ENCODE measurements at places on chromosomes 13 and 19.

DNA sequence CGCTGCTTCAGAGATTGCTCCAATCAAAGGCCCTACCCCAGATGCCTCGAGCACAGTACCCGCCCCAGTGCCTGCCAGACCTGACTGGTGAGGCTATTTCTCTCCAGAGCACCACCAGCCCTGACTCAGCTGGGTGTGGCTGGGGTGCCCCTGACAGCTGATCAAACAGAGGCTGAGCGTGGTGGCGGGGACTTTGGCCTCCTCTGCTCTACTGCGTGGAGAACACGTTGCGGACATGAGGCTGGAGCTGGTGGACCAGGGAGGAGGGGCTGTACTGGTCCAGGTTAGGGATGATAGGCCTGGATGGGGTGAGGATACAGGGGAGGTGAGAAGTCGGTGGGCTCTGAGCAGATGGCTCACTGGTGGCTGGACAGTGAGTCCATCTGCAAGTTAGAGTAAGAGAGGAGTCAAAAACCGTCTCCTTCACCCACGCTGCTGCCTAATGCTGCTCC lies 3.5 kb upstream of the DOCK6 start:
- DNase-seq, result no peak

- DNase-seq, result no peak
Observed at GRCh38 chr13:20787180-20787579, 13.4 kb upstream of the EEF1AKMT1 start.

- no peak for DNase-seq
Observed at GRCh38 chr19:28456708-28457320, 756.1 kb downstream of the UQCRFS1 start.

GRCh38 chr13:28358708-28359107 lies 136.2 kb downstream of the FLT1 start:
- no peak for DNase-seq

- no peak for DNase-seq
Observed at GRCh38 chr13:91329733-91330132, 17.8 kb upstream of the MIR17HG start.

- DNase-seq, result no peak
Observed at GRCh38 chr19:52258426-52258825, 11.0 kb upstream of the ZNF766 start.

- DNase-seq, result no peak
Observed at GRCh38 chr13:32391101-32391619, 36.8 kb downstream of the N4BP2L1 start.

GRCh38 chr13:43529796-43530195 lies 257.0 kb downstream of the ENOX1 start:
- no peak for DNase-seq

DNA sequence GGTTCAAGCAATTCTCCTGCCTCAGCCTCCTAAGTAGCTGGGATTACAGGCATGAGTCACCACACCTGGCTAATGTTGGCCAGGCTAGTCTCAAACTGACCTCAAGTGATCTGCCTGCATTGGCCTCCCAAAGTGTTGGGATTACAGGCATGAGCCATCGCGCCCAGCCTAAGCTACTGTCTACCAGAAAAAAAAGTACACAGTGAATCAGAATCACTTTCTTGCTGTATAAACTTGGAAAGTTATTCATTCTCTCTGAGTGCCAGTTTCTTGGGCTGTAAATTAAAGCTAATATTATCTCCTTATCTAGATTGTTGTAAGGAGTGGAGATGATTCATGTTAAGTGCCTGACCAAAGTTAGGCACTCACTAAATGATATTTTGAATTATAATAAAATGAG lies 242.8 kb downstream of the ENOX1 start:
- DNase-seq, result no peak

GRCh38 chr19:14443632-14444216 lies 10.6 kb downstream of the PKN1 start:
- no peak for DNase-seq

- DNase-seq, result no peak
Observed at GRCh38 chr13:90690458-90691080, 656.9 kb upstream of the MIR17HG start.

- no peak for DNase-seq
Observed at GRCh38 chr13:113989585-113990300, 15.9 kb upstream of the C13orf46 start.

DNA sequence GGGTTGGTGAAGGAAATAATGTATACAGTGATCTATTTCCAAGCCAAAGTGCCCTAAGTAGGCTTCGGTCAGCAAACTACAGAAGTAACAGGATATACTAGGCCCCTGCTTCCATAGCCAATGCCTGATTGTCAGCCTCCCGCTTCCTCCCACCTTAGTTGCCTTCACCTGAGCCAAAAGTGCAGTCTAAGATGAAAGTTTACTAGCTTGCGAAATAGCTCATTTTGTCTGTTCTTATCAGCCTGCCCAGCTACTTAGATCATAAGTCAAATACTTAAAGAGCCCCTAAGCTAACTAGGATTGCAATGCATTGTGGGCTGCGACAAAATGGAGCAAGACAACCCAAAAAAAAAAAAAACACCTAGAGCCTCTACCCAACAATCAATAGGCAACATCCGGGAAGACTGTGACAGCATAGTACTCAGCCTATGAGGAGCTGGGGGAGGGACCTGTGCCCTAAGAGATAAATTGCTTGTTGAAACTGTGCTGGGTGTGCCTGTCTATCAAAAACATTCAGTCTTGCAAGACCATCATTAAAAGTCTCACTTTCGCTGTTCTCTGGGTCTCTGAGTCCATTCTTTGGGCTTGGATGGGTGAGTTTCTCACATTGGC lies 454.7 kb upstream of the TSHZ3 start:
- DNase-seq, result no peak

GRCh38 chr13:43785650-43786471 lies 911 bp downstream of the ENOX1 start:
- DNase-seq, result no peak

GRCh38 chr13:99351772-99352171 lies 44.6 kb upstream of the GPR183 start:
- DNase-seq, result no peak

- DNase-seq, result no peak
Observed at GRCh38 chr13:100528820-100529219, 59.8 kb downstream of the GGACT start.

DNA sequence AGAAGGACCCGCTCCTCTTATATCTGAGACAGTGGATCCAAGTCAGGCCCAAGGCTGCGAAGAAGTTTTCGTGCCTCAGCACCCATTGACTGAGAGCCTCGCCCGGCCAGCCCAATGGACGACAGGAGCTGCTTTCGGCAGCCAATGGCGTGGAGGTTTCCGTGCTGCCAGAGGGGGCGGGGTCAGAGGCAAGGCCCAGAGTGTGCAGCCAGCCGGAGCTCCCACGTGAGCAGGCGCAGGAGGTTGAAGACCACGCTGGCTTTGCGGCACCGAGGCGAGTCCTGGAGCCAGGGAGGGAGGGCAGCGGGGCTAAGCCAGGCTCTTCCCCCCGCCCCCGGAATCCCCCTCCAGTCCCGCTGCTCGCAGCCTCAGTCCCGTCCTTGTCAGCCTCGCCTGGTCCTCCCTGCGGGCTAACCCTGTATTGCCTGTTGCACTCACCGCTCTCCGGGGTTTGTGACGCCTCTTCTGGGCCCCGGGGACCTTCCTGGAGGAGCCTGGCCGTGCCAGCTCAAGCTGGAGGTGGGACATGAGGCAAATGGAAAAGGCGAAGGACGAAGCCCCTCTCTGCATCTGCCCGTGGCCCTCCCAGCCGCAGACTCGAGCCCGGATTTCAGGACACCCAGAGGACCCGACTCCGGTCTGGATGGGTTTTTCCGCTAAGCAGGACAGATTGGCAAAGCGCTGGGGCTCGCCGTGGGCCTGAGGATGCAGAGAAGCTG lies 1.5 kb downstream of the IFNL4 start:
- no peak for DNase-seq

DNA sequence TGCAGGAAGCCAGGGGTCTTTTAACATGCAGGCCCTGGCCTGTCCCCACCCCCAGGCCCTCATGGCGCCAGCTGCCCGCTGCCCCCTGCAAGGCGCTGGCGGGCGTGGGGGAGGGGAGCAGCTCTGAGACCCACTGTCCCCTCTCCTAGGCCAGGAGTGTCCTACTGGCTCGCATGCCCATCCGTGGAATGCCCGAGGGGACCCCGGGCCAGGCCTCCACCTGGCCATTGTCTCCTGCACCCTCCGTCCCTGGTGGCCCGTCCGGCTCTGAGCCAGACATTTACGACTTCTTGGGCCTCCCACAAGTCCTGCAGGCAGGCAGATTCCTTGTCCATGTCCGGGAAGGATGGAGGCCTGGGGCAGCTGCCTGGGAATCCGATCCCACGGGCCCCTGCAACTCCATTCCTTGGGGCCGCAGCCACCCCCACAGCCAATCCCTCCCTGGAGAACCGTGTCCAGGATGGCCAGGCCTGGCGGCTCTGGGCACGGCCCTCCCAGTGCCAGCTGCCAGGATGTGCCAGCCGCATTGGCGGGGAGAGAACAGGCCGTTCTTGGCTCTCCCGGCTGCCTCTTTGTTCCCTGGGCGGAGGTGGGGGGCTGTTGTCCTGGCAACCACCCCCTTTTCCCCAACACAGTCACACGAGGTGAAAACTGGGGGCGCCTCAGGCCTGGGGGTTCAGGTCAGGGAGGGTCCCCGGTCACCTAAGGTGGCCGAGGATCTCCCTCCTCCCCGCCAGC lies 10.5 kb upstream of the PLIN3 start:
- DNase-seq, result no peak

DNA sequence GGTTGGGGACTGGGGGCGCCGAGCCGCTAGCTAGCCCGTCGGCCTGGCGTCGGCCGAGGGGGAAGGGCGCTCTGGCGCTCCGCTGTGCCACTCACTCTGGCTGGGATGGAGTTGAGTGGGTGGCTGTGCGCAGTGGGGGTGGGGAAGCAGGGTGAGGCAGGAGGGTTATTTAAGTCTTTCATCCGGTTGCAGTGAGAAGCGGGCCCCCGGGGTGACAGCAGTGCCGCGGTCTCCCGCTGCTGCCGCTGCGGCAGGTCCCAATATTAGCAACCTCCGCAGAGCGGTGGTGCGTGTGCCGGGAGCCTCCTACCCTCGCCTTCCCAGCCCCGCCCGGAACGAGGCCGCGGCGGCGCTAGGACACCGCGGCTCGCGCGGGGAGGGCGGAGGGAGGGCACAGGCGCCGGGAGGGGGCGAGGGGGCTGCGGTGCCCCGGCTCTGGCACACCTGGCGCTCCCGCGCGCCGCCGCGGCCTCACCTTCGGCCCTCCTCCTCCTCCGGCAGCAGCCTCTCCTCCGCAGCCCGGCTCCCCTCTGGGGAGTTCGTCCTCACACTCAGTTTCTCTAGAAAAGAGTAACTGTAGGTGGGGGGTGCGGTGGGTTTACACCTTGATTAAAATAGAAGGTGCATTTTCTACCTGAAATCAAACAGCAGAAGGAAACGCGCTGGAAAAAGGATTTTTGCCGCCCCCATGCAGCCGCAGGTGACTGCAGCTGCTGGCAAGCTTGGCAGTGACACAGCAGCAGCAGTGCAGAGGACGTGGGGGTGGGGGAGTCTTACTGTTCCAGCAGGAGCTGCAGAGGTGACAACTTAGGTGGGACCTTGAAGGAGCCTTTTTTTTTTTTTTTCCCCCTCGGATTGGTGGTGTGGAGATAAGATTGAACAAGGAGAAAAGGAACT lies 4.5 kb downstream of the FGF9 start:
- no peak for DNase-seq

GRCh38 chr13:100341327-100341726 lies 247.3 kb downstream of the GGACT start:
- no peak for DNase-seq

GRCh38 chr19:50567882-50568727 lies at the start of gene LRRC4B:
LRRC4B (minus strand) TSS chr19:50568435; CDS start chr19:50548838, 19,597 bp downstream.
- no peak for DNase-seq

DNA sequence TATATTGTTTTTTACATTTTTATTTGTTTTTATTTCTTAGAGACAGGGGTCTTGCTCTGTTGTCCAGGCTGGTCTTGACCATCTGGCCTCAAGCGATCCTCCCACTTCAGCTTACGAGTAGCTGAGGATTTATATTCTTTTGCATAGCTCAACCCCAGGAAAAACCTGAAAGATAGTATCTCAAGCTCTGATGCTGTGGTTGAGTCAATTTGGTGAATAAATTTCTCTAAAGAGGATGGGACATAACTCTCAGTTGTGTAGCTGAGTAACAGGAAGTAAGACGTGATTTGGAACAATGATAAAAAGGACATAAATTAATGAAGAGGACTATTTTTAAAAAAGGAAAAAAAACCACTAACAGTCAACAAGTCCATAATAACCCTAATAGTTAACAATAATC lies 79.8 kb upstream of the TNFSF11 start:
- no peak for DNase-seq

- no peak for DNase-seq
Observed at GRCh38 chr19:41691268-41691970, 3.3 kb upstream of the CEACAM7 start.

- no peak for DNase-seq
Observed at GRCh38 chr19:29062475-29063435, 150.2 kb downstream of the UQCRFS1 start.

DNA sequence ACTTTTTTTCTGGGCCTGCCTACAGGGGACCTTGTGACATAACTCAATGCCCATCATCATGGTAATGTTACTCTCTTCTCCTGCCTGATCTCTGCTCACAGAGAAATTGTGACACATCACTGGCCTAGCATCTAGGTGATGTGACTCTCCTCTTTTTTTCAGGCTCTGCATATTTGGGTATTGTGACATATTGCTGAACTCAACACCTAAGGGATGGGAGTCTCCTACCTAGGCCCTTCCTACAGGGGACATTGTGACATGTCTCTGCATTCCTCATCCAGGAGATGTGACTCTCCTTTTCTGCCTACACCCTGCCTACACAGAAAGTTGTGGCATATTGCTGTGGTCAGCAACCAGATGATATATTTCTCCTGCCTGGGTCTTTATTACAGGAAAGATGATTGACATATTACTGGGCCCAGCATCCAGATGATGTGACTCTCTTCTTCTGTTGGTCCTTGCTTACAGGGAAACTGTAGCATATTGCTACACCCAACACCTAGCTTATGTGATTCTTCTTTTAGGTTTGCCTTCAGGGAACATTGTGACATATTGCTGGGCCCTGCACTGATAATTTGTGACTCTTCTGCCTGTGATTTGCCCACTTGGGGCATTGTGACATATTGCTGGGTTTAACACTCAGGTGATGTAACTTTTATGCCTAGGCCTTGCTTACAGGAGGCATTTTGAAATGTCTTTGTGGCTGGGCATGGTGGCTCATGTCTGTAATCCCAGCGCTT lies 21.0 kb upstream of the ZNF254 start:
- DNase-seq, result no peak

GRCh38 chr13:29791508-29791907 lies 58.9 kb downstream of the UBL3 start:
- DNase-seq, result no peak

GRCh38 chr13:106183410-106184065 lies 351.9 kb downstream of the EFNB2 start:
- DNase-seq, result no peak

All from iPS DF 19.7 (cell line).